ENCODE measurements at places on chromosomes 11 and 22.

GRCh38 chr11:123257370-123257769 is 62.3 kb upstream of the CLMP start:
- no peak for DNase-seq

DNA sequence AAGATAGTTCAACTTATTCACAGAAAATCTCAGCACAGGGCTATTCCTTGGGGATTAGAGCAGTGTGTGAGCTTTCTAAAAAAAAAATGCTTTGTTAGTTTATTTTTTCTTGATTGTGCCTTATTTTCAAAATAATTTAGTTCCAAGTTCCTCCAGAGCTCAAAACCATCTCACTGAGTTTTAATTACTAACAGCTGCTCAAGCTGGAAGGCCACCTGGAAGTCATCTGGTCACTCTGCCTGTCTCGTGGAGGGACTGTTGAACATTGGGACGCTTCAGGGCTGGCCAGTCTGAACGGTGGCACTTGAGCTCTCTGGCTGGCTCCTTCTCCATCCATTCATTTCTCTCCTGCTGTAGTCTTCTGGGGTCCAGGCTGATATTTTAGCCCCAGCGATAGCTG is 4.0 kb downstream of the OR51E1 start:
- DNase-seq: no peak

DNA sequence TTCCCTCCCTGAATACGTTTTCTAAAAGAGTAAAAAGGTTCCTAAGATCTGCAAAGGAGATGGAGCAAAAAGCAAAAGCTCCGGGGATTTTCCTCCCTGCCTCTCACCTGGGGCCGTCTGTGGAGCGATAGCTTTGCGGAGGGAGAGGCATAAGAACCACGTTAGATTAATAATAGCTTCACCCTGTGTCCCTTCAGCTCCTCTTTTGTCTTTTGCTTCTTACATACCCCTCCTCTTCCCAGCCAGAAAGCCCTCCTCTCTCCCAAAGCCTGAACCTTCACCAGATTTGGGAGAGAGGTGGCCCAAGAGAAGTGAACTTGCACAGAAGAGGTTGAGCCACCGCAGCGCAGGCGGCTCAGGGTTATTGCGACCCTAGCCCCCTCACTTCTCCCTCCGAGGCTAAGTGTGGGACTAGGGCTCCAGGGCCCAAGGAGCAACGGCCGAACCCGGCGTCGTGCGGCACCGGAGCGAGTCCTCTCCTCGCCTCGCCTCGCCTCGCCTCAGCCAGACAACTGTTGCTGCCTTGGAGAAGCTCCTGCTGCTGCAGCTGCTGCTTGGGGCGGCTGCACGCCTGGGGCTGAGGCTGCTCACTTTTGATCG is 97.6 kb upstream of the HSD17B12 start:
- no peak for DNase-seq

DNA sequence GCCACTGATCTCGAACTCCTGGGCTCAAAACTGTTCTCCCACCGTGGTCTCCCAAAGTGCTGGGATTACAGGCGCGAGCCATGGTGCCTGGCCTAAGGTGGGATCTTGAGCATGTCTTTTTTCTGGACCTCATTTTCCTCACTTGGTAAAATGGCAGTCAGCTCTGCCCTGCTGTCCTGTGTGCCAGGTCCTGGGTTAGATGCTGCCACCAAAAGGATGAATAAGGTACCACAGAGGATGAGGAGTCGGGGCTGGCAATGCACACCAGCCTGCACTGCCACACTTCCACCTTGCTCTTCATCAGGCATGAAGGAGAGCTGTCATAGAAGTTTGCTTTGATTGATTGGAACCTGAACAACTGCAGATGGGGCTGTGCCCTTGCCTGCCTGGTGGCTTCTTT is 32.3 kb downstream of the ACO2 start:
- DNase-seq: peak; percentile 65

Data from GM10248 (cell line).